ENCODE measurements at places on chromosomes 5 and 9.

- DNase-seq: no peak
Observed at GRCh38 chr9:88804254-88804596, 187.0 kb upstream of the S1PR3 start.

DNA sequence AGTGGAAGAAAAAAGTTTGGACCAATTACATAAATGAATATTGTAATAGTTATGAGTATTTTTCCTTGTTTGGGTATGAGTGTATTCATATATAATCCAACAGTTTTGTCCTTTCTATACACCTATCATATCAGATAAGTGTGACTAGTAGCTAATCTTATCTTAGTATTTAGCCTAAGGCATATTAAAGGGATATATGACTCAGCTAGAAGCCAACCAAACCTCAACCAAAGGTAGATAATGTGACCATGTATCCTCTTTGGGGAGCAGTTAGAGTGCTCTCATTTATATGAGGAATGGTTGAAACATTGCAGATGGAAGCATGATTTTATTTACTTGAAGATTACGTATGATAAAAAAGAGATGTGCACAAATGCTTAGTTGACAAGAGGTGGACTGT, 370.0 kb upstream of the CTNND2 start:
- DNase-seq: no peak

DNA sequence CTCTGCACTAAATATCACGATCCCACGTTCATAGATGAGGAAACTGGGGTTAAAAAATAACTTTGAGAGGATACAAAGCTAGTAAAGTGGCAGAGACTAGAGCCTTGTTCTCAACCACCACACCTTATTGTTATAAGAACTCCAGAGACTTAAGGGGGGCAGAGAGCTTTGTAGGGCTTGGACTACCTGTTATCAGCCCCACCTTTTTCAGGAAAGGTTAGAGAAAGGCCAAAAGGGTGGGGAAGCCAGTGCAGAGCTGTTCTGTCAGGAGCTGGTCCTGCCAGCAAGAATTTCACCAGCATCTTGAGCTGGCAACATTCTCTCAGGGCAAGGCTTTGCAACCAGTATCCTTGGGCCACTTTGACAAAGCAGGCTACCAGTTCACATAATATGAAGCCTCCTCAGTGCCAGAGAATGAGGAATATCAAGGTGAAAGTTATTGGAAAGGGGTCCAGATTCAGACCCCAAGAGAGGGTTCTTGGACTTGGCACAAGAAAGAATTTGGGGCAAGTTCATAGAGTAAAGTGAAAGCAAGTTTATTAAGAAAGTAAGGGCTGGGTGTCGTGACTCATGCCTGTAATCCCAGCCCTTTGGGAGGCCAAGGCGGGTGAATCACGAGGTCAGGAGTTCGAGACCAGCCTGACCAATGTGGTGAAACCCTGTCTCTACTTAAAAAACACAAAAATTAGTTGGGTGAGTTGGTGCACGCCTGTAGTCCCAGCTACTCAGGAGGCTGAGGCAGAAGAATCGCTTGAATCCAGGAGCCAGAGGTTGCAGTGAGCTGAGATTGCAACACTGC, 66.2 kb upstream of the CLINT1 start:
- no peak for DNase-seq

DNA sequence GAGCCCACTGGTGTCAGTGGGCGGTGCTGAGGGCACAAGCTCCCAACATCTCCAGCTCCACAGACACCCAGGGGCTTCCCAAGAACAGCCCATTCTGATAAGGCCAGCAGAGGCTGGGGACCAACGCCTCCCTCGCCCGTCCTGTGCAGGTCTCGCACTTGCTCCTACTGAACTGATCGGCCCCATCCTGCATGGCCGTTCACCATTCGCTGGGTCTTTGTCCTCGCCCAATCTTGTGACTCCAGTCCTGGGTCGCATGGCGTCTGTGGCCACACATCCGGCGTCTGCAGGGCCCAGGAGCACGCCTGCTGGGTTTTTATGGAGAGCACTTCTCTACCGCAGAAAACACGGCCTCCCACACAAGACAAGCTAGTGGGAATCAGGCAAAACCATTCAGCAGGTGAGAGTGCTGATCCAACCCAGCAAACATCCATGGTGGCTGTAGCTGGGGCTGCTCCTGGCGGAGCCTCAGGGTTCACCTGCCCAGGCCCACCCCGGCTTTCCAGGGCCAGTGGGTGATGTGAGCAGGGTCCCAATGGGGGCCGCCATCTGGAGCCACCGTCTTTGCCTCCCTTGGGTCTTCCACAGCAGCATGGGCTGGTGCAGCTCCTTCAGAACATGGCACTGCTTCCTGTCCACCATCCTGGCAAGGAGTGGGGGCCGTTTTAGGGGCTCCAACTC, 7.4 kb downstream of the LRRC14B start:
- no peak for DNase-seq

- DNase-seq: no peak
Observed at GRCh38 chr9:104604801-104605200, 626 bp downstream of the OR13C2 start.

DNA sequence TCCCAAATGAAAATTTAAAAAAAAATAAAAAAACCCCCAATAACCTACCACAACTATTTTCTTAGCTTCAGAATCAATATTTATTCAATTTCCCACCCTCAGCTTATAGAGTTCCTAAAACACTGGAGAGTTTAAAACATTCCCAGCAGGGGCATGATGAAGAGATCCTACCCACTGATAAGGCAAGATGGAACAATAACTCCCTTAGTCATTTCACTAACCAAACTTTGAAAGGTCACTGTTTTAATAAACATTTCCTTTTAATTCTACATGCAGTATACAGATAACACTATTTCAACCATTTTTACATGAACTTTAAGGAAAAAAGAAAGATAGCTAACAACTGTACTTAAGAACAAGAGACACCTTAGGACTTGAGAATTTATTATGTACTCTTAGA, 34.9 kb upstream of the ACOT12 start:
- DNase-seq: no peak

Measured in stimulated activated CD4-positive, alpha-beta T cell treated with anti-CD3 and anti-CD28 coated beads, TNF-alpha, amount 100 ng/mL, for 4 hours (primary cell).